ENCODE measurements at places on chromosomes 13 and 19. TPM values are rescaled to one million over a fixed set of nuclear protein-coding genes. Genes with fewer than 3 reads are reported as not detected.

The NLRP5 gene
- not detected for total RNA-seq

The TJP3 gene
- 2.7 TPM for total RNA-seq

The ZNF701 gene
- 16.4 TPM for total RNA-seq

GRCh38 chr13:107716241-107716640, 499.1 kb downstream of the LIG4 start:
- H3K4me3 ChIP-seq = no peak overlapping the region
- DNase-seq = no peak
- no peaks in the 10 kb centered on the region for H3K4me1 ChIP-seq
- no peaks in the 10 kb centered on the region for H3K36me3 ChIP-seq
- H3K27me3 ChIP-seq = no peaks in the 10 kb centered on the region

The ZIM2 gene
- total RNA-seq = not detected

DNA sequence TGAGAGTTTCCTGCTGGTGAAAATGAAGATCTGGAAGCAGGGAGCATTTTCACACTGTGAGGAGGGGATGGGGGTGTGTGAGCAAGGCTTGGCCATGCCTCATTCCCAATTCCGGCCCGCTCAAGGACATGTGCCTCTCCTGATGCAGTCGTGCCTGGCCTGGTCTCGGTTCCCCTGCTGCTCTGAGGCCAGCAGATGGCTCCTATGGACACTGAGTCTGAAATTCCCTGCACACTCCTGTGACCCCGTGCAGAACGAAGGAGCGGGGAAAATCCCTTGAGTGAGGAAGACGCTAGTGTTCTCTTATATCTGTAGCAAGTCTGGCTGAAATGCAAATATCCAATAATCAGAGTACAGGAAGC, 363 bp upstream of the ZNF763 start:
- no peaks in the 10 kb centered on the region for H3K27me3 ChIP-seq
- no peak for DNase-seq
- no peak overlapping the region for H3K27ac ChIP-seq
- peaks cover 5% of the 10 kb centered on the region for H3K4me1 ChIP-seq
- H3K36me3 ChIP-seq = no peaks in the 10 kb centered on the region
- peak overlapping the region; percentile 84 for H3K4me3 ChIP-seq

The LYPD3 gene
- total RNA-seq = 0.46 TPM

The CEACAM7 gene
- total RNA-seq = not detected

DNA sequence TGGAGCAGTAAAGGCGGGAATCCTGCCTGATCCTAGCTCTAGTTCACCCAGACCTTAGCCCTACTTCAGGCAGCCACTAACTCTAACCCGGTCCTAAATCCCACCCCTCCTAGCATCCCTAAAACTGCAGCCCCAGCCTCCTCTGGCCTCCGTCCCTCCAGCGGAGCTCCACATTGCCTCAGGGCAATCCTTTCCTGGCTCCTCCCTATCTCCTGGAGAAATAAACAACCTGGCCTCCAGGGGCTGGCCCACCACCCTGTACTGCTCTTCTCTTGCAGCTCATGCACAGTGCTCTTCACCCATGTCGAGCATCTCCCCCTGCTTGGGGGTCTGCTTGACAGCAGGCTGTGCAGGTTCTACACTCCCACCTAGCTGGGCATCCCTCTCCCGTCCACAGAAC, 6.7 kb downstream of the POU2F2 start:
- no peak overlapping the region for H3K27ac ChIP-seq
- no peaks in the 10 kb centered on the region for H3K4me1 ChIP-seq
- H3K27me3 ChIP-seq = no peaks in the 10 kb centered on the region
- no peak overlapping the region for H3K4me3 ChIP-seq
- no peak for DNase-seq
- H3K36me3 ChIP-seq = no peaks in the 10 kb centered on the region

DNA sequence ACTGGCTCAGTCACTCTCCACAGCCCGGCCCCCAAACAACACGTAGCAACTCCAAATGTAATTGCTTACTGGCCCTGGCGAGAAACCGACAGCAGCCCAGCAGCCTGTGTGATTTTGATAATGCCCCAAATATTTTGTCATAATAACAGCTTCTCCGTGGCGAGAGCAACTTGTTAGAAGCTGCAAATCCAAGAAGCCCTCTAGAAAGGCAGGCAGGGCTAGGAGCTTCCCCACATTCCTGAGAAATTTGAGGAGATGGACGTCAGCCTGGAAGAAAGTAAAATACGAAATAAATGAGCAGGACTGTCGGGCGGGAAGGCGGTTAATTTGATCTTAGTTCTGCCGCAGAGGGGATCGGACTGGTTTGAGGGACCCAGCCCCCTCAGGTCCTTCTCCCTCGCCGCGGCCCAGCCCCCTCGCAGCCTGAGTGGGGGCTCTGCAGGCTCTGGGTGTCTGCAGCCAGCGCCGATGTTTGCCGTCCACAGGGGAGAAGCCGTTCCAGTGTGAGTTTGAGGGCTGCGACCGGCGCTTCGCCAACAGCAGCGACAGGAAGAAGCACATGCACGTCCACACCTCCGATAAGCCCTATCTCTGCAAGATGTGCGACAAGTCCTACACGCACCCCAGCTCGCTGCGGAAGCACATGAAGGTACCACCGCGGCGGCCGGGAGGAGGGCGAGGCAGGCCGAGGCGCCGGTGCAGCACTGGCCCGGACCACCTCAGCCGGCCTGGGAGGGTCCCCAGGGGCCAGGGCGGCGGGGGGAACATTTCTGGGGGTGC, 3.1 kb downstream of the ZIC2 start:
- peaks cover 3% of the 10 kb centered on the region for H3K36me3 ChIP-seq
- DNase-seq = no peak
- no peaks in the 10 kb centered on the region for H3K27me3 ChIP-seq
- H3K4me3 ChIP-seq = peak overlapping the region; percentile 84
- peaks cover 17% of the 10 kb centered on the region for H3K4me1 ChIP-seq

DNA sequence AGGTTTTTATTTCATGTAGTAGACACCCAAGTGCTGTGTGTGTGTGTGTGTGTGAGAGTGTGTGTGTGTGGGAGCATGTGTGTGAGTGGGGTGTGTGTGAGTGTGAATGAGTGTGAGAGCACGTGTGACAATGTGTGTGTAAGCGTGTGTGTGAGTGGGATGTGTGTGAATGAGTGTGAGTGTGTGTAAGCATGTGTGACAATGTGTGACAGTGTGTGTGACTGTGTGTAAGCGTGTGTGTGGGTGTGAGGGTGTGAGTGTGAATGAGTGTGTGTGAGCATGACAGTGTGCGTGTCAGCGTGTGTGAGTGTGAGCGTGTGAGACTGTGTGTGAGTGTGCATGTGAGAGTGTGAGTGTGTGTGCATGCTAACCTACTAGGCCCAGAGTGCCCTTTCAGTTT, 15.3 kb downstream of the NOVA2 start:
- no peak overlapping the region for H3K27ac ChIP-seq
- H3K36me3 ChIP-seq = no peaks in the 10 kb centered on the region
- H3K27me3 ChIP-seq = no peaks in the 10 kb centered on the region
- no peak for DNase-seq
- H3K4me1 ChIP-seq = no peaks in the 10 kb centered on the region

GRCh38 chr13:40422588-40423235, 243.7 kb downstream of the FOXO1 start:
- no peak overlapping the region for H3K4me3 ChIP-seq
- no peak for DNase-seq
- no peak overlapping the region for H3K27ac ChIP-seq
- H3K36me3 ChIP-seq = no peaks in the 10 kb centered on the region
- H3K4me1 ChIP-seq = no peaks in the 10 kb centered on the region
- no peaks in the 10 kb centered on the region for H3K27me3 ChIP-seq

DNA sequence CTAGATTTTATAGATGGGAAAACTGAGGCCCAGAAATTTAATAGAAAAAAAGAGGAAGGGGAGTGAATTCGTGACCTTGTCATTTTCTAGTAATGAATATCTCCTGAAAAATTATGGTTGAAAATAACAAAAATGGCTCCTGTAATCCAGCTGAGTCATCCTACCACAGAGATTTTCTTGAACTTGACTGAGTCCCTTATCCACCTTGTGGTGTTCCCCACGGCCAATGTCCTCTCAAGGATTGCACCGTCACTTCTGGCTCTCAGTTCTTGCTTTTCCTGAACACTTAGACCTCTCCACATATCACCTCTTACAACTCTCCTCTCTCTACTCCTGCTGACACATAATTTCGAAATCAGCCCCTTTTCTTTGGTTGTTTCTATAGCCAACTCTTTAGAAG, 1.2 kb upstream of the KATNAL1 start:
- peaks cover 17% of the 10 kb centered on the region for H3K4me1 ChIP-seq
- no peaks in the 10 kb centered on the region for H3K27me3 ChIP-seq
- H3K36me3 ChIP-seq = no peaks in the 10 kb centered on the region
